ENCODE measurements at places on chromosomes 11 and 22.

- no peak for DNase-seq
Measured at GRCh38 chr22:31308181-31308580, 15.9 kb upstream of the PIK3IP1 start.

- DNase-seq, result no peak
Measured at GRCh38 chr11:88307749-88308425, 29.6 kb downstream of the CTSC start.

- DNase-seq, result no peak
Measured at GRCh38 chr11:131190446-131190845, 180.0 kb upstream of the NTM start.

DNA sequence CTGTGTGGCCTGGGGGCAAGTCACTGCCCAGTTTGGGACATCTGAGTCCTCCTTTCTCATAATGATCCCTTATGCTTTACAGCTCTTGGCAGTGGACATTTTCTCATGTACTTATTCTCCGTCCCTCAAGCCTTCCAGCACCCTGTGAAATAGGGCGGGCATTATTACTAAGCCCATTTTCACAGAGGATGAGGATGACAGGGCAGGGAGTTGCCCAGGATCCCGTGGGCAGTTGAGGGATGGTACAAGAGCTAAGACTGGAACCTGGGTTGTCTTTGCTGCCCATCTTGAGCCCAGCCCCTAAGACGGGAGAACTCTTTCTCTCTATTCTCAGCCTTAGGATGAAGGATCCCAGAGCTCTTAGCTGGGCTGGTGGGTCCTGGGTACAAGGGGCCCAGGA is 11.2 kb downstream of the CD82 start:
- no peak for DNase-seq

- DNase-seq, result no peak
Measured at GRCh38 chr11:45576461-45577215, 88.8 kb downstream of the CHST1 start.

GRCh38 chr11:61917334-61918109 is at the start of gene RAB3IL1:
RAB3IL1 (minus strand) TSS chr11:61917566; CDS start chr11:61917367, 199 bp downstream.
- DNase-seq, result no peak

DNA sequence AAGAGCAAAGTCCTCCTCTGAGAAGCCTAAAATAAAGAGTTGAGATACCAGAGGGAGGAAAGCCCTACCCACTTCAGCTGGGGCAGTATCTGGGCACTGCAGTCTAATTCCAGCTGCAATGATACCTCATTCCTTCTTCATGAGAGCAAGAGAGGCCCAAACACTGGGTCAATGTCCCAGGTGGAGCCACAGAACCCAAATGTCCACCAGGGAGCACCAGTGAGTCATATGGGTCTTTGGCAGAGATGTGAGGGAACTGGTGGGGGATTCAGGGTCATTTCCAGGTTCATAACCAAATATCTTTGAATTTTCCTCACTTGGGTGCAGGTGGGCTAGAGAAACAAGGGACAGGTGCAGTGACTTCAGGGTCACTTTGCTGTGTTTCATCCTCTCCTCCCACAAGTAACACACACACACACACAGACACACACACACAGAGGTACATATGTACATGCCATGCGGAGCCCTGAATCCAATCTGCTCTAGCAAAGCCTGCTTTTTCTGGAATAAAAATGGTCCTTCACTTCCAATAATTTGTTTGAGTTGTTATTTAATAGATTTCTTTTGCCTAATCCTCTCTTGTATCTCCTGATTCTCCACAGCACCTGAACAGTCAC is 585.4 kb downstream of the SOX6 start:
- DNase-seq, result no peak

- DNase-seq, result no peak
Measured at GRCh38 chr22:40673017-40673416, 6.3 kb upstream of the MCHR1 start.

- no peak for DNase-seq
Measured at GRCh38 chr11:31092638-31093037, 276.9 kb downstream of the DCDC1 start.

- no peak for DNase-seq
Measured at GRCh38 chr11:68386331-68386978, 74.1 kb downstream of the LRP5 start.

- DNase-seq, result no peak
Measured at GRCh38 chr11:14323118-14323676, 35.8 kb downstream of the RRAS2 start.

All from activated T-cell treated with anti-CD3 and anti-CD28 coated beads for 4 hours (primary cell).